T-cell (primary cell): ENCODE measurements at places on chromosomes 7 and 10. TPM values are rescaled to one million over a fixed set of nuclear protein-coding genes. Genes with fewer than 3 reads are reported as not detected.

GRCh38 chr7:28704706-28705105, 253.4 kb downstream of the TRIL start:
- no peaks in the 10 kb centered on the region for H3K27me3 ChIP-seq
- DNase-seq = no peak
- no peak overlapping the region for H3K4me3 ChIP-seq
- H3K27ac ChIP-seq = no peak overlapping the region

DNA sequence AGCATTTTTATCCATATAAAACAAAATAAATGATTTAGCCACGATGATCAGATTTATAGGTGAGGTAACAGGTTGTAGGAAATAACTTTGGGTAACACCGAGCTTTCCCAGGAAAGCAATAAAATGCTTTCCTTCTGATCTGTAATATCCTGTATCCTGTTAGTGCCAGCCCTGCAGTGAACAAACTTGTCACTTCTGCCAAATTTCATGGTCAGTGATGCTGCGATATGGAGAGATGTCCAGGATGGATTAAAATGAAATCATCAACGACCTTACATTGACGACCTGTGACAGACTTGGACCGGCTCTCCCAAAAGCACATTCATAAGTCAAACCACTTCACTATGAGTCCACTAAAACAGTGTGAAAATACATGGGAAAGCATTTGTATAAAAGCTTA, 608.0 kb upstream of the NRP1 start:
- DNase-seq = no peak
- no peaks in the 10 kb centered on the region for H3K36me3 ChIP-seq
- no peaks in the 10 kb centered on the region for H3K4me1 ChIP-seq
- no peaks in the 10 kb centered on the region for H3K27me3 ChIP-seq

DNA sequence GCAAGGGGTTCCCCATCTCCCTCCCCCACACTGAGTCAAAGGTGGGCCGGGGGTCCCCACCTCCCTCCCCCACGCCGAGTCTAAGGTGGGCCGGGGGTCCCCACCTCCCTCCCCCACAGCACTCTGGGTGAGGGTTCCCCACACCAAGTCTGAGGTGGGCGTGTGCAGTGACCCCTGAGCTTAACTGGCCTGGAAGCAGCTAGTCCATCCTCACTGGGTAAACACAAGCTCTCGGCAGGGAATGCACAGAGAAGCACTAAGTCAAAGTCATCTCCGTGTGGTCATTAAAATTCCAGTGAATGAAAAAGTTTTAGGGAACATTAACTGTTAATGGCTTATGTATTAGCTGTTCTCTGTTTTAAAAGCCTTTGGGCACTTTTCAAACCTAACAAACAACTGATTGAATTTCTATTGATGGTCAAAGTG, 43.7 kb upstream of the PRKAR1B start:
- H3K36me3 ChIP-seq = peaks cover 17% of the 10 kb centered on the region
- no peak overlapping the region for H3K4me3 ChIP-seq
- DNase-seq = no peak
- no peaks in the 10 kb centered on the region for H3K27me3 ChIP-seq
- H3K4me1 ChIP-seq = no peaks in the 10 kb centered on the region
- no peak overlapping the region for H3K27ac ChIP-seq

Gene ORAI2
- total RNA-seq = 39.8 TPM

Gene FAM25G
- total RNA-seq = not detected
